ENCODE measurements at places on chromosomes 6 and 20.
A peak's percentile ranks its signal among the peaks of the same experiment; 100 is the strongest.

DNA sequence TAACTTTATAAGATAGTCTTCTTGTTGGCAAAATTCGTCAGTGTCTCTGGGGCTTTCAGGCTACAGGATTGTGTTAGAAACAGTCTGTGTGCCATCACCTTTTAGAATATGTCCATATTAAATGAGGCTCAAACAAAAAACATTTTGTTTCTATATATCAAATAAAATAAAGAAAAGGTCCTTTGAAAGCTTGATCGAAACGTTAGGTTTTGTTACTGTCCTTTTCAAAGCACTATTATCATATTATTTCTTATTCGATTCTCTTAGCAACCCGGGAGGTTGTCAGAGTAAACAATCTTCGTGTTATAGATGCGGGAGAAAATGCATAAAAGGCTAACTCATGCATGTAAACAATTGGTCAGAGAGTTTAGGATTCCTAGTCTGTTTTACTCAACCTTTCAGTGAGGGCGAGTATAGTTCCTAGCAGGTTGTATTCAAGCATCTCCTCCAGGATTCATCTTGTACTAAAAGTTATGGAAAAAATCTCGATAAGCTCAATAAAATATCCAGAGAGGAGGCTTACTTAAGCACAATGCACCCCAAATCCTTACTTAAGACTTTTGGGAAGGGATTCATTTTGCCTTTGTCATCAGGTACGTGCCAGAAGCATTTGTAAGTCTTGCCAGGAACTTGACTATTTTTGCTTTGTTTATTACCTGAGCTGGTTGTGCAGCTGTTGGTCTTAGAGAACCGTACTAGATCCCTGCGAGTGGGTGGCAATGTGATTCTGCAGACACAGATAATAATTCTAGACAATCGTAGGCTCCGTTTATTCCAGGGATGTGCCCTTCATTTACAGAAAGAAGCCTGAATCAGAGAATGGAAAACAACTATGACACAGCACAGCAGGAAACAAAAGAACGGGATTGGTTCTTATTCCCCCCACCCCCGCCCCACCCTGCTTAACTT lies 159.6 kb upstream of the ZNF217 start:
- no peak overlapping the region for H3K4me3 ChIP-seq
- no peaks in the 10 kb centered on the region for H3K27me3 ChIP-seq
- peak overlapping the region; percentile 86 for H3K27ac ChIP-seq
- DNase-seq, result no peak
- H3K4me1 ChIP-seq, result peaks cover 69% of the 10 kb centered on the region

GRCh38 chr20:42496595-42496994 lies 693.1 kb downstream of the PTPRT start:
- H3K36me3 ChIP-seq, result no peaks in the 10 kb centered on the region
- no peaks in the 10 kb centered on the region for H3K4me1 ChIP-seq
- no peak for DNase-seq
- peaks cover 6% of the 10 kb centered on the region for H3K27me3 ChIP-seq
- H3K27ac ChIP-seq, result no peak overlapping the region

DNA sequence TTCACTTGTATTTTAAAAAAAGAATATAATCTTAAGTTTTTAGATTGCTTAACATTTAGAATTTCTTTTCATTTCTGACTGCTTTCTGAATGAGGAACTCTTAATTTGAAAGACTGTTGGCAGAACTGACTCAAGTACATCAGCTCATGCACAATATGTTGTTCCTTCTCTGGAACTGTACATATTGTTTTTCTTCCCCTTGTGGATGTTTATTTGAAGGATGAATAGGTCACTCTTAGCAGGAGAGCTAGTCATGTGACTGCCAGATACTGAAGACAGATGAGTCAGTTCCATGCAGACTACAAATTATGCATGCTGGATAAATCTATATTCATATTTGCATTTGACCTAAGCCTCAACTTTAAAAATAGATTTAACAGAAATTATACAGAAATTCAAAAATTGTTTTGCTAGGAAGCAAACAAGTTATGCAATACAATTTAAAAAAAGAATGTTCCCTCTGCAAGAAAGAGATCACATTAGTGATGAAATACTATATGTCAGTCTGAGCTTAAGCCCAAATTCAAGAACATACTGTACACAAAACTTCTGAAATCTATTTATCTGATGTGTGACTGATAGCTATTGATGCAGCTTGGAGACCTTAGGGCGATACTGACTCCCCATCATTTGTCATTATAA lies 1274.9 kb upstream of the GJE1 start:
- no peak overlapping the region for H3K27ac ChIP-seq
- H3K36me3 ChIP-seq, result no peaks in the 10 kb centered on the region
- H3K27me3 ChIP-seq, result no peaks in the 10 kb centered on the region
- H3K4me1 ChIP-seq, result no peaks in the 10 kb centered on the region

DNA sequence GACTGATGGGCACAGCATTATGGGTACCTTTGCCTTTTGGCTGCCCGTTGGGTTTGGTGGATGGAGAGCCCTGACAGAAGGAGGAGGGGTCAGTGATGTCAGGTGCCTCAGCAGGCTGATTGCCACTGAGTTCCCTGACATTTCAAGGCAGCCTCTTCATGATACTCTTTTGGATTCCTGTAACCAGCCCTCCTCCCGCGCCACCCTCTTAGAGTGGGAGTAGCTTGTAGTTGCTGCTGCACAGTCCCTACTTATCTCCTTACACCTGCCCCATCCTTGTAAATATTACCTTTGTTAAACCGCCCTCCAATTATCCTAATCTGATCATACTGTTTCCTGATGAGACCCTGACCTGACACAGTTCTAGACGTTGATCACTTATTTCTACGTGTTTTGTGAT lies 140.0 kb downstream of the CFAP61 start:
- no peaks in the 10 kb centered on the region for H3K36me3 ChIP-seq
- peaks cover 4% of the 10 kb centered on the region for H3K27me3 ChIP-seq
- H3K27ac ChIP-seq, result no peak overlapping the region
- no peak for DNase-seq
- no peak overlapping the region for H3K4me3 ChIP-seq

- H3K27me3 ChIP-seq, result peaks cover 3% of the 10 kb centered on the region
- H3K4me1 ChIP-seq, result no peaks in the 10 kb centered on the region
- no peaks in the 10 kb centered on the region for H3K36me3 ChIP-seq
- no peak overlapping the region for H3K27ac ChIP-seq
- H3K4me3 ChIP-seq, result no peak overlapping the region
Measured at GRCh38 chr20:57996936-57997890, 231.2 kb downstream of the ANKRD60 start.

DNA sequence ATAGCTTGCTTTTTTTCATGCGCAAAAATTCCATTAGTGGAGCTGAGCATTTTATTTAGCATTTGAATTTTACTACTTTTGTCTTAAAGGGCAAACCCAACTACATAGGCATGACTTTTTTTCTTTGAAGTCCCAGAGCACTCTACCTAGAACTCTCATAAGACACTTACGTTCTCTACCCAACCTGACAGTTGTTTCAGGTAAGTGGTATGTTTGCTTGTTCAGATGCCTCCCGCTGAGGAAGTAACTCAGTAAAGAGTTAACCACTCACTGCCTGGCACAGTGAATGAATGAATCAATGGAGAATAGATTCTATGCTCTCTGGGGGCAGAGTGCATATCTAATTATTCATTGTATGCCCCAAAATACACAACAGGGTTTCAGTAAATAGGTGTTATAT lies 212.3 kb upstream of the PRDM1 start:
- no peak overlapping the region for H3K27ac ChIP-seq
- H3K36me3 ChIP-seq, result no peaks in the 10 kb centered on the region
- no peak for DNase-seq

- no peak overlapping the region for H3K27ac ChIP-seq
- H3K4me3 ChIP-seq, result no peak overlapping the region
- peaks cover 35% of the 10 kb centered on the region for H3K4me1 ChIP-seq
- H3K36me3 ChIP-seq, result no peaks in the 10 kb centered on the region
- no peaks in the 10 kb centered on the region for H3K27me3 ChIP-seq
Measured at GRCh38 chr6:79423216-79423615, 114.0 kb downstream of the LCA5 start.

DNA sequence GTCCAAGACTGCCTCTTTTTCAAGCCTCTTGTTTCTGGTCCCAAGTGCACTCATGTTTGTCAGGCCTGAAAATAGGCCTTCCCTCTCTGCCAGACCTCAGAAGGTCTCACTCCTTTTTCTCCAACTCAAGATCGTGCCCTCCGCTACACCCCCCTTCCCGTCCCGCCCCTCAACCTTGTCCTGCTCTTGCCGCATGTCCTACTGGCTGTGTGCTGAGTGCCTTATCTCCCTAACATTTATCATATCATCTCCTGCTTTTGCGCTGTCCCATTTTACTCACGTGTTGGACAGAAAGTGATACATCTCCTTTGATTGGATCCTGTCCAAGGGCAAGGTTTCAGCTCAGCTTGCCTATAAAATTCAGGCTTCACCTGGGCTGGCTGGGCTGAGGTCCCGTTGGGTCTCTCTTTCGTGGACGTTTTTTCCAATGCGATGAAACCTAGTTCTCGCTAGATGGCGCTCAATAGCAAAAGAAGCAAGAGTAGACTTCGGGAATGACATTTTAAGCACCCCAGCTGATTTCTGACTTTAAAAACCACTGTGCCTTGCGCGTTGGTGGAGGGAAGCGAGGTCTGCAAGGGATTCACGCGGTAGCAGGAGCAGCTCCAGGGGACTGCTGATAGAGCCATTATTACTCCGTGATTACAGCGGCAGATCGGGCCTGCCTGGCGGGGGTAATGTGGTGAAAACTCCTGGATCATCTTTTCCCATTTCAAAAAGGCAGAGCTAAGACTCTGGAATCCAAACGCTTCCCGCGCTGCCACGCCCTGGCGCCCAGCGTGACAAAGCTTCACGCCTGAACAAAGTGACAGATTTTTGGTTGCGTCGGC lies 137.6 kb downstream of the IMPG1 start:
- no peak overlapping the region for H3K27ac ChIP-seq
- peak; percentile 26 for DNase-seq
- H3K4me1 ChIP-seq, result no peaks in the 10 kb centered on the region
- H3K27me3 ChIP-seq, result no peaks in the 10 kb centered on the region
- no peaks in the 10 kb centered on the region for H3K36me3 ChIP-seq

DNA sequence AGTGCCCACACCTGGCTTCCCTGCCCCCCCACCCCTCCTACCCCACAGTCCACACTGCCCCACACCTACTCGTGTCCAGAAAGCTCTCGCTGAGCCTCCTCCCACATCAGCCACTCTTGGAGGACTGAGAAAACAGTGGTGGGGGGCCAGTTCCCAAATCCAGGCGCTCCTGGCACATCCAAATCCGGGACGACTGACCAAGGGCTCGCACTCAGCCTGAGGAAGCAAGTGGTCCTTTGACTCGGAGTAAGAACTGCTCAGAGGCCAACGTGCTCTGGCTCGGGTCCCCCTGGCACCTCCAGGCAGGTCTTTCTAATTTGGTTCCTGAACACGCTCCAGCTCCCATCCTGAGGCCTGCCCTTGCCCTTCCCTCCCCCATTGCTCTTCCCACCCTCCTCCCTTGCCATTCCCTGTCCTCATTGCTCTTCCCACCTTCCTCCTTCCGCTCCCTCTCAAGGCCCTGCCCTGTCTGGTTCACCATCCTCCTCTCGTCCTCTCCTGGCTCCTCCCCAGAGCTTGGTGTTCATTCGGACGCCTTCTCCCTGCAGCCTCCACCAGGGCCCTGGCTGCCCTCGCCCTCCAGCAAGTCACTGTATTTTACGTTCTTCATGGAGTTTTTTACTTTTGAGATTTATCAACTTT lies 83.6 kb downstream of the THBS2 start:
- H3K27me3 ChIP-seq, result no peaks in the 10 kb centered on the region
- no peak overlapping the region for H3K4me3 ChIP-seq
- H3K4me1 ChIP-seq, result no peaks in the 10 kb centered on the region
- DNase-seq, result no peak

- peaks cover 45% of the 10 kb centered on the region for H3K27me3 ChIP-seq
- H3K4me3 ChIP-seq, result no peak overlapping the region
- peaks cover 24% of the 10 kb centered on the region for H3K4me1 ChIP-seq
- no peaks in the 10 kb centered on the region for H3K36me3 ChIP-seq
- H3K27ac ChIP-seq, result no peak overlapping the region
Measured at GRCh38 chr6:170288091-170288631, 2.7 kb downstream of the DLL1 start.

DNA sequence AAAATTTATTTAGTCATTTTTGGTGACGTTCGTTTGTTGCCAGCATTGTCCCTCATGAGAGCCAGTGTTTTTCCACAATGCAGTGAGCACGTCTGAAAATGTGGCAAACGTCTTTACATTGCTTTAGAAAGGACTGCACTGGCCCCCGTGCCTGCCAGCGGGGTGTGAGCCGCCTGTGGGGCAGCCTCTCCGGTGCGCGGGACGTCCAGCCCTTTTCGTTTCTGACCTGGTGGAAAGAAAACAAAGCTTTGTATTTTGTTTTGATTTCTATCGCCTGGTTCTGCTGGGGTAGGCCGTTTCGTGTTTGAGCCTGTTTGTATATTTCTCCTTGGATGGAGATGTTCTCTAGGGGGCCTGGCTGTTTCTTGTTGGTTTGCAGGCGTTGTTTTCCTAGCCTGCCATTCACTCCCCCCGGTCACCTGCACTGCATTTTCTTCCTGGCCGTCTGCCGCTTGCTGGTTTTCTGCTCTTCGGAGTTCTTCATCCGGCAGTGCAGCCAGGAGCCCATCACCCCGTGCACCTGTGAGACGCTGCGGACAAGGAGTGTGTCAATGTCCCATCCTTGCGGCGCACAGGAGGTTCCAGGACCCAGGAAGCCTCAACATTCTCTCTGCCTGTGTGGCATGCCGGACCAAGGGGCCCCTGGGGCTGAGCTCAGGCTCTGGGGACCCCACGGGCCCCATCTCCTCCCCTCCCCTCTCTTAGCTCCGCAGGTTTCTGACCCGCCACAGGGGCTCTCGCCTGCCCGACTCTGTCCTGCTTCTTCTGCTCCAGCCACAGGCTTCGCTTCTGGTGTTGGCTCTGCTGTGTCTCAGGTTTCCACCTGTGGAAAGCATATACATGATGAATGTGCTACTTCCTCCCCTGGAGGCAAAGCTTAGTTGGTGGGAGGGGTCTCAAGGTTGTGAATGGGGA lies 100.5 kb downstream of the CDH4 start:
- no peaks in the 10 kb centered on the region for H3K36me3 ChIP-seq
- DNase-seq, result no peak
- H3K4me1 ChIP-seq, result no peaks in the 10 kb centered on the region
- H3K27me3 ChIP-seq, result peaks cover 3% of the 10 kb centered on the region

DNA sequence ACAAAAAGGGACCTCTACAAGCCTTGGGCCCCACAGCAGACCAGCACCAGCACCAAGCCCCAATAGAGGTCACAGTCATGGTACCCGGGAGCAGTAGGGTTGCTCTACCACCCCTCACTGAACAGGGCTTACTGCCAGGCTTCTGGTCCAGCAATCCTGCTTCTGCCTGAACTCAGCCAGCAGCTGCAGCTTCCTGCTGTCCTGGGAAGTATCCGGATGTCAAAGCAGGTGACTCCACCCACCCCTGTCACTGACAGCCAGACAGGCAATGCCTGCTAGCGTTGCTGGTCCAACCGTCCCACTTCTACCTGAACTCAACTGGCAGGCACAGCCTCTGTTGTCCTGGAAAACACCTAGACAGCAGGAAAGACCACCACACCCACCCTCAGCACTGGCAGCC lies 47.0 kb upstream of the PCSK2 start:
- DNase-seq, result no peak
- H3K4me1 ChIP-seq, result no peaks in the 10 kb centered on the region
- H3K27ac ChIP-seq, result no peak overlapping the region
- H3K27me3 ChIP-seq, result peaks cover 3% of the 10 kb centered on the region

GRCh38 chr20:34185766-34186620 lies 55.2 kb upstream of the ASIP start:
- DNase-seq, result no peak
- H3K4me1 ChIP-seq, result no peaks in the 10 kb centered on the region
- H3K4me3 ChIP-seq, result no peak overlapping the region
- H3K27ac ChIP-seq, result no peak overlapping the region
- no peaks in the 10 kb centered on the region for H3K36me3 ChIP-seq

GRCh38 chr6:112360498-112360897 lies 13.4 kb downstream of the RFPL4B start:
- no peak overlapping the region for H3K27ac ChIP-seq
- no peaks in the 10 kb centered on the region for H3K36me3 ChIP-seq
- DNase-seq, result no peak
- no peaks in the 10 kb centered on the region for H3K27me3 ChIP-seq
- H3K4me3 ChIP-seq, result no peak overlapping the region
- H3K4me1 ChIP-seq, result no peaks in the 10 kb centered on the region
